ENCODE measurements at places on chromosomes 2 and 18. TPM values are rescaled to one million over a fixed set of nuclear protein-coding genes. Genes with fewer than 3 reads are reported as not detected.

- H3K36me3 ChIP-seq, result peaks cover 3% of the 10 kb centered on the region
- H3K27me3 ChIP-seq, result no peaks in the 10 kb centered on the region
- H3K4me1 ChIP-seq, result peaks cover 8% of the 10 kb centered on the region
- H3K4me3 ChIP-seq, result no peak overlapping the region
- no peak for DNase-seq
These were observed 15.8 kb upstream of the VRK2 start for GRCh38 chr2:58030771-58031170.

COLEC12 gene
- total RNA-seq, result not detected

DCDC2C gene
- not detected for total RNA-seq

- H3K4me3 ChIP-seq, result no peak overlapping the region
- peaks cover 8% of the 10 kb centered on the region for H3K27me3 ChIP-seq
- no peaks in the 10 kb centered on the region for H3K36me3 ChIP-seq
These were observed 100.2 kb downstream of the AGAP1 start for GRCh38 chr2:235594041-235594440.

DNA sequence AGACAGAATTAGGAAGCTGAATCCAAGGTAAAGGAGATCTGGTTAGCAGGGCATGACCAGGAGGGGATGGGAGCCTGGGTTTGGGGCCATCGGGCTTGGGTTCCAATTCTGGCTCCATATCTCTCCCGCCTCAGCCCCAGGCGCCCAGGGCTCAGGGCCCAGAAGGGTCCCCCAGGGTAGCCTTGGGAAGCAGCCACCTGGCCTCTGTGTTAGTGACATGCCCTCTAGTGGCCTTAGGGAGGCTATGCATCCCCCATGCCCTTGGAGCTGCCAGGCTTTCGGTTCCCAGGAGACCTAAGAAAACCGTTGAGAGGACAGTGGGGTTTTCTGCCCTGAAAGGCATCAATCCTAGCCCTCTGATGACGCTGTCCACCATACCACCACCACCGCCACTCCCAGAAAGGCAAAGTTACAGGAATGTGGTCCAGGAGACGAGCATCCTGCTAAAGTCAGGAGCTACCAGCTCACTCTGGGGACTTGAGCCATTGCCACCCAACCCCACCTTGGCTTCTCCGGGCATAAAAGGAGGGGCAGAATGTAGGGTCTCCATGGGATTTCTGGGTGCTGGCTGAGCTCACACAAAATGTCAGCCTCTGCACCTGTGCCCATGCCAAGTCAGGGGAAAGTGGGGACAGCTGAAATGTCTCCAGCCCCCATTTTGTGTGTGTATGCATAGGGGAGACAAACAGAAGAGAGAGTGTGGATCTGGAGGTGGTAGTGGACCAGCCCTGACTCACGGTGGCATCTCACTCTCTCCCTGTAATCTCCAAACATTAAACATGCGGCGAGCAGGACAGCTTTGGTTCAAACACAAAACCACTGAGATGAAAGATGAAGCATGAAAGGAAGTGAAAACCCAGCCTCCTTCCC is 56.5 kb downstream of the EMX1 start:
- no peaks in the 10 kb centered on the region for H3K36me3 ChIP-seq
- peak; percentile 40 for DNase-seq
- H3K4me3 ChIP-seq, result no peak overlapping the region
- H3K27ac ChIP-seq, result no peak overlapping the region
- no peaks in the 10 kb centered on the region for H3K27me3 ChIP-seq

DNA sequence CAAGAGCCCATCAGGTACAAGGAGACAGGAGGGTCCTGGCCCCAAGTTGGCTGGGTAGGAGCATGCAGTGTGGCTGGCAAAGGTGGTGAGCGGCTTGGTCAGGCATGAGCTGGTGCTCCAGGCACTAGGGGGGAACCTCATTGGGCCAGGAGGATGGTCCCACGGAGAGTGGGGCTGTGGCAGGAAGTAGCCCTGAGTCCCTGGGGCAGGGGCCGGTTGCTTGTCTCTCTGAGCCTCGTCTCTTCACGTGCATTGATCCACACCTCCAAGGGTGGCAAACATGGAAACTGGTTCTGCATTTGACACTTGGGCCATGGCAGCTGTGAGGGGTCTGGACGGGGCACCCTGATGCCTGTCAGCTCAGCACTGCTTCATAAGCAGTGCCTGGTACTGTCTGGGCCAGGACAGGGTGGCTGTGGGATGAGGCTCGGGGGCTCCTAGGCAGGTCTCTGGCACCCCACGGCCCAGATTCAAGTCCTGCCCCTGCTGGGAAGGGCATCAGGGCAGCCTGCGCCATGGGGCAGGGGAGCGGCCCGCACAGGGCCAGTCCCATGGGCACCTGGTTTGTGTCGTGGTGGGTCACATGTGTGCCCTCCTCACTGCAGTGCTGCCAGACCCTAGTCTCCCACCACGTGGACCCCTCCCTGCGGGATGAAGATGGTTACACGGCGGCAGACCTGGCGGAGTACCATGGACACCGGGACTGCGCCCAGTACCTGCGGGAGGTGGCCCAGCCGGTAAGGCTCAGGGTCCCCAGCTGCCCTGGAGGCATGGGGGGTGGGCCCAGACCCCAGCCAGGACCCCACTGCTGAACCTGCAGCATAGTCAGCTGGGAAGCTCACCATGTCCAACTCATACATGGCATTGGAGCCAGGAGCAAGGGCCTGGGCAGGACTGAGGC is 16.4 kb downstream of the ESPNL start:
- H3K27me3 ChIP-seq, result no peaks in the 10 kb centered on the region
- DNase-seq, result no peak
- no peak overlapping the region for H3K27ac ChIP-seq
- H3K4me3 ChIP-seq, result no peak overlapping the region

GRCh38 chr2:105397953-105398335 is 907 bp downstream of the FHL2 start:
- peaks cover 11% of the 10 kb centered on the region for H3K4me1 ChIP-seq
- H3K27ac ChIP-seq, result peak overlapping the region; percentile 40

CRYGD gene
- not detected for total RNA-seq

DNA sequence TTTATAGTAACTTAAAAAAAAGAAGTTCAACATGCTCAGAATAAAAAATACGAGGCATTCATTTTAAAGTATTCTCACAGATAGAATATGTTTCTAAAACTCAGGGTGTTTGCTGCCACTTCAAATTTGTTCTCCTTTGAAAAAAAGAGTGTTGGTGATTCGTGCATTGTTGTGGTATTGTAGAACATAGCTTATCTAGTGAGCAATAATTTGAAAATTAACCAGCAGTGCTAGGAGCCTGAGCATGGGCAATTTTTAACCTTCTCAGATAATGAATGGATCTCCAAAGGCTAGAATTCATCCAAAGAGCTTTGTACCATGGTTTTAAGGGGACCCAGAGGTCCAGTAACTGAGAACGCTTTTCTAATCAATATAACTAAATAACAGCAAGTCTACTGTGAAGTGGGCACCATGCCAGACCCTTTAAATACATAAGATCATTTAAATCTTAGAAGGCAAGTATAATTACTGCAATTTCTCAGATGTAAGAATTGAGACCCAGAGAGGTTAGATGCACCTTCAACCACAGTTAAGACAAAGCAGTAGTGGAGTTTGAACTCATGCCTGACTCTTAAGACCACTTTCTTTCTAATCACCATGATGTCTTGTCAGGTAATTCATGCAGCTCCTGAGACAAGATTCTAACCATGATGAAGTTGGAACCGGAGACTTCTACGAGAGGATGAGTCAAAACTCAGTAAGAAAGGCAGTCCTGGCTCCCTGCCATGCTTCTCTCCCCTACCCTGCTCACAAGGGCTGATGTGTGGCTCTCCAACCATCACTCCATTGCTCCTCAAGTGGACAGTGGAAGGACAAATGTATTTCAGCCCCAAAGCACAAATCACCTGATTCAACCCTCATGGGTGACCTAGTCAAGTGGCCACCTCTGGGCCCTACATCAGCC is 3.4 kb downstream of the CYRIA start:
- no peaks in the 10 kb centered on the region for H3K36me3 ChIP-seq
- H3K4me3 ChIP-seq, result no peak overlapping the region
- no peak for DNase-seq
- H3K4me1 ChIP-seq, result peaks cover 10% of the 10 kb centered on the region
- no peak overlapping the region for H3K27ac ChIP-seq
